ENCODE measurements at places on chromosomes 6 and 20. TPM values are rescaled to one million over a fixed set of nuclear protein-coding genes. Genes with fewer than 3 reads are reported as not detected.
A peak's percentile ranks its signal among the peaks of the same experiment; 100 is the strongest.

DNA sequence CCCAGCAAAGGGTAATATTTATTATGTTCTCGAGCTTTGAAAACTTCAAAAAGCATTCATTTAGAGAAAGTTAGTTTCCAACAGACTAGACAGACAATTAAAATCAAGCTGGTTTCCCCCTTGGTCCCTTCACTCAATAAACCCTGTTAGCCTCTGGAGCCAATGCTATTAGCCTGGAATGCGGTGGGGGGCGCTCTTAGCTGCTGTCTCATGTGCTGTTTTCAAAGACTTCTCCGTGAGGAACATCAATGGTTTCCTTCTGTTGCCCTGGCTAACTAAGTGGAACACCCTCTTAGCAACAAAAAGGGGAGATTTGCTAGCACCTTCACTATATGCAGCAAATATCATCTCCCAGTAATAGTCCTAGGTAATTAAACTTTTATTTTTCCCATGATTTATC lies 86.4 kb downstream of the LY86 start:
- H3K27ac ChIP-seq: no peak overlapping the region
- H3K4me1 ChIP-seq: peaks cover 5% of the 10 kb centered on the region
- peaks cover 17% of the 10 kb centered on the region for H3K27me3 ChIP-seq
- no peaks in the 10 kb centered on the region for H3K36me3 ChIP-seq
- H3K4me3 ChIP-seq: no peak overlapping the region

GRCh38 chr6:36692220-36692619 lies 5.4 kb upstream of the RAB44 start:
- peaks cover 31% of the 10 kb centered on the region for H3K4me1 ChIP-seq
- no peaks in the 10 kb centered on the region for H3K36me3 ChIP-seq
- peak overlapping the region; percentile 3 for H3K4me3 ChIP-seq
- DNase-seq: no peak
- H3K27ac ChIP-seq: peak overlapping the region; percentile 67

DNA sequence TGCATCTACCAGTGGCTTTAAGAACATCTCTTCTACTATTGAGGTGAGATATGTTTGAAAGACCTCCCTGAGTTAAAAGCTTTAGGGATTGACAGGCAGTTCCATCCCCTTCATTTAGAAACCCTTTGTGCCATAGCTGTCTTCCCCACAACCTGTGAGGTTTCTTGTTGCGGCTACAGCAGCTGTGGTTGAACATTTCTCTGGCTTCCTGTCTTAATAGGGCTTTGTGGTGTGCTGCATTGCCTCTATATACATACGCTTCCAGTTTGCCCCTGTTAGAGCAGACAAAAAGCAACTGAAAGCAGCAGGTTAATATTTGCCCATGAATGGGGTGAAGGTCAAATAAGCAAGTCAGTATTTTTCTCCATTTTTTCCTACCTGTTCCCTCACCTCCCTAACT lies 210.2 kb downstream of the TMEM200A start:
- peak overlapping the region; percentile 76 for H3K4me3 ChIP-seq
- H3K4me1 ChIP-seq: peaks cover 26% of the 10 kb centered on the region
- no peaks in the 10 kb centered on the region for H3K27me3 ChIP-seq
- H3K27ac ChIP-seq: peak overlapping the region; percentile 51

The HLA-DPA1 gene
- 71.2 TPM for total RNA-seq

DNA sequence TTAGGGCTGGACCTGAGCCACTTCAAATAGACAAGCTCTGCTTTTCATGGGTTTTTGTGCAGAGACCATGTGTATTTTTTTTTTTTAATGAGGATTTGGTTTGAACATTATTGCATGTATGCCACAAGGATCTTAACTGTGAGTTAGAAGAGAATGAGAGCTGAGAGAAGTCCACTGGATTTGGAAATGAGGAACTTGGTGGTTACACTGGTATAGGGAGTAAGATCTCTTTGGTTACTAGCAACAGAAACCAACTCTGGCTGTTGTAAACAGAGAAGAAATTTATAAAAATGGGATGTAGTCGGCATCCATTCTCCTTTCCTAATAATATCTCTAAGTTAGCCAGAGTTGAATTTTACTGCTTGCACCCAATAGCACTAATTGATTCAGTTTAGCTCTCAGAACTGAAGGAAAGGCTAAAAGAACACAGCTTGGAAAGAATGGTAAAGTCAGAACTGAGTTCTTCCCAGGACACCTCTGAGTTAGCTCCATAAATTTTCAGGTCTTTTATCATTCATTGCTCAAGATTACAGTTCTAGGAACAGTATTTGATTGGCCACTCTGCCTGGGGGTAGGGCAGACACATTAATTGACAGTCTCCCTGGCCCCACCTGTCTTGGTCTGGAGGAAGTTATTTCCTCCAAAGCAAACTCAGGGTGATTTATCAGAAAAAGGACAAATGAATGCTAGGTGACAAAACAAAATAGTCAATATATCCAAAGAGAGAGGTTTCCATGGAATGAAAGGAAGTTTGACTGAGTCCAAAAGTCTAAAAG lies 3.9 kb upstream of the WFDC2 start:
- no peak overlapping the region for H3K27ac ChIP-seq
- peaks cover 2% of the 10 kb centered on the region for H3K36me3 ChIP-seq
- DNase-seq: no peak
- H3K4me1 ChIP-seq: peaks cover 7% of the 10 kb centered on the region
- no peak overlapping the region for H3K4me3 ChIP-seq

DNA sequence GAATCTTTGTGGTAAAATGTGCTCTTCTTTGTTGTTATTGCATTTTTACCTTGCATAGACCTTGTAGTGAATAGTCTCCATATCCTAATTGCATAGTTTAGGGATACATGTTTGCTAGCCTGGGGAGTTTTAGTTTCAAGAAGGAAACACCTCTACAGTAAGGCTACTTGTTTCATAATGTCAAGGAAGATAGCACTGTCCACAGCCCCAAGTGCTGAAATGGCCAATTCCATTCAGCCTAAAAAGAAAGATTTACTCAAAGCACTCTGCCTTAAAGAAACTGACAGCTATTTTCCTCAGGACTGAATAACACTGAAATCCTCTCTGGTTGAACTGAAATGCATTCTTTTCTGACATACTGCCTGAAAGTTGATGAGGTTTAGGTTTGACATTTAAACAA lies 2.6 kb downstream of the HCRTR2 start:
- no peaks in the 10 kb centered on the region for H3K27me3 ChIP-seq
- no peak overlapping the region for H3K27ac ChIP-seq
- no peaks in the 10 kb centered on the region for H3K36me3 ChIP-seq
- no peaks in the 10 kb centered on the region for H3K4me1 ChIP-seq
- H3K4me3 ChIP-seq: no peak overlapping the region
- no peak for DNase-seq

DNA sequence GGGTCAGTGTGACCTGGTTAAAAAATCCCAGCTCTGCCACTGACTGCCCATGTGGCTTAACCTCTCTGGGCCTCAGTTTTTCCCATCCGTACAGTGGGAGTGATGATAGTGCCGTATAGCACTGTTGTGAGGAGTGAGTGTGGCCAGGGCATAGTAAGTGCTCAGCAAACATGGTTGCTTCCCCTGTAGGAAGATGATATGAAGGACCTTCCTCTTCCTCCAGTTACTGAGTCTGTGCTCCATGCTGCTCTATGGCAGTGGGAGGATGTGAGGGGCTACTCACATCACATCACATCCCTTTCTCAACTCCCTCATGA lies 13.1 kb downstream of the C6orf132 start:
- DNase-seq: no peak
- peaks cover 16% of the 10 kb centered on the region for H3K27me3 ChIP-seq
- no peak overlapping the region for H3K27ac ChIP-seq
- H3K4me1 ChIP-seq: no peaks in the 10 kb centered on the region
- no peaks in the 10 kb centered on the region for H3K36me3 ChIP-seq
- H3K4me3 ChIP-seq: no peak overlapping the region

DNA sequence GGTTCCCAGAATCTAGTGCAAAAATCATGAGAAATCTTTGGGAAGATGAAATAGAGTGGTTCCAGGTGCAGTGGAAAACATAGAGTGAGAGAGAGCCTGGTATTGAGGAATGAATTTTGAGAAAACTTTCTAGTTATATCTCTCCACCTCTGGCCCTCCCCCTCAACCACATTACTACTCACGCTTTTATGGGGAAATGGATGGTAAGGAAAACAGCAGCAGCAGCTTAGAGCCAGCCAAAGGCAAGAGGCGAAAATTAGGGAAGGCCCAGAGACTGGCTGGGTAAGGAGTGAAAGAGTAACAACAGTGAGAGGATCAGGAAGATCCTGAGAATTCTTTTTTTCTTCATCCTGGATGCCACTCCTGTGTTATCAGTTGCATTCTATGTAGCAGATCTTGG lies 187.9 kb upstream of the ECI2 start:
- H3K4me3 ChIP-seq: no peak overlapping the region
- no peaks in the 10 kb centered on the region for H3K36me3 ChIP-seq
- H3K27me3 ChIP-seq: peaks cover 37% of the 10 kb centered on the region
- DNase-seq: no peak

The TBC1D20 gene
- total RNA-seq: 29.4 TPM

The SMLR1 gene
- not detected for total RNA-seq

All from T-helper 17 cell (primary cell).